A549 (cell line): ENCODE measurements at places on chromosomes 1 and 21. TPM values are rescaled to one million over a fixed set of nuclear protein-coding genes. Genes with fewer than 3 reads are reported as not detected.

GRCh38 chr1:228684607-228685006 lies 50.7 kb upstream of the RHOU start:
- no peak for DNase-seq

- no peak for DNase-seq
Measured at GRCh38 chr1:53590104-53590503, 130.9 kb downstream of the DMRTB1 start.

DNA sequence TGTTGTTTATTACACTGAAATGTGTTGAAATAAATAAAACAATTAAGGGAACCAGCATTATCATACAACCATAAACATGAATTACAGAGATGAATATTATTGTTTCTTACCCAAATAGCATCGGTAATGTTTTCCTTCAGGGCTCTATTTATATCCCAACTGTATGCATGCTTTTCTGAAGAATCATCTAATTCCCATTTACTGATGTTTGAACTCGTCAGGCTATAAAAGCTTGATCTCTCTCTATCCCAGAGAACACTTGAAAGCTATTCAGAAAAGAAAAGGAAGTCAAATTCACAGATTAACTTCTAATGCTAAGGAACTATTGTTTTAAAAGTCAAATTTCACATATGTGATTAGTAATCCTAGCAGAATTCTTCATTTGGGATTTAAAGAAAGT lies 12.4 kb downstream of the NUP133 start:
- no peak for DNase-seq

DNA sequence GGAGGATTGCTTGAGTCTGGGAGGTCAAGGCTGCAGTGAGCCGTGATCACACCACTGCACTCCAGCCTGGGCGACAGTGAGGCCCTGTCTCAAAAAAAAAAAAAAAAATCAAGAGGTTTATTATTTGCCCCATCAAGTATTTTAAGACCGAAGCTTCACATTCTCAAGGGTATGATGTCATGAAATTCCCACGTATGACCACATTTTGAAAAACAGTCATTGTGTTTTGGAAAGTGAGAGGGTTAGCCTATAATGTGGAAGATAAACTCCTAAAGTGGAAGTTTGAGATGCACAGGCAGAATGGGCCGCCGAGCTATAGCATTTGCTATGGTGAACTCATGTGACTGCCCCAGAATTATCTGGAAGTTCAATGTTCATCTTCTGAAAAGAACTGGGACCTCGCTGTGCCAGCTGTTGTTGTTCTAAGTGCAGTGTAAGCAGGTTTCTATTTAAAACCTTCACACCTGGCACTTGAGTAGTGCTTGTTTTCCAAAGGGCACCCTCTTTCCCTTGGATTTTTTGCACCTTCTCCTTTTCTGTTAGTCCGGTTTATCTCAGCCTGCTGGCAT lies 96.9 kb upstream of the SLC25A33 start:
- no peak for DNase-seq

DNA sequence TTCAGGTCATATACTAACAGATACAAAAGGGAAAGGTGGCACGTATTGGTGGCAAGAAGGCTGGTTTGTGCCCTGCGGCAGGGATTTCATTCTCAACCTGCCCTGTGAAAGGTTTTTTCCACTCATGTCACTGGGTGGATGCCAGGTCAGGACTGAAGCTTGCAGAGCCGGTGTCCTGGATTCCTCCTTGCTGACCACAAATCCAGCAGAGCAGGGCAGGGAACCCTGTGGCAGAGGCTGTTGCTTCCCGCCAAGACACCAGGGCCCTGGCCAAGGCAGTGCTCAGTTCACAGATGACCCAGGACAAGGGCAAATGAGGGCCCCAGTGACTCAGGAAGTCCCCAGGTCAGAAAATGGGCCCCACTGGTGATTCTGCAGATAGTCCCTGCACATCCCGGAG lies 16.4 kb downstream of the BSND start:
- no peak for DNase-seq

GRCh38 chr1:145999321-146000024 lies 3.1 kb upstream of the TXNIP start:
- no peak for DNase-seq

DNA sequence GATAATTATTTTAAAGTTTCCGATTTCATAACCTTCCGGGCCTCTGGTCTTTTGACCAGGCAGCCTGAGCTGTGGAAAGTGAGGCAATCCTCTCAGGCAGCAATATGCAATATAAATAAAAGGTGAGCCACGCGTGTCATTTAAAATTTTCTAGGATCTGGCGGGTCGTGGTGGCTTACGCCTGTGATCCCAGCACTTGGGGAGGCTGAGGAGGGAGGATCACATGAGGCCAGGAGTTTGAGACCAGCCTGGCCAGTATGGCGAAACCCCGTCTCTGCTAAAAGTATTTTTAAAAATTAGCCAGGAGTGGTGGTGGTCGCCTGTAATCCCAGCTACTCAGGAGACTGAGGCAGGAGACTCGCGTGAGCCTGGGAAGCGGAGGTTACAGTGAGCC lies 546 bp upstream of the ZNF695 start:
- no peak for DNase-seq

- DNase-seq = no peak
Measured at GRCh38 chr1:169784102-169784501, 10.6 kb downstream of the METTL18 start.

- no peak for DNase-seq
Measured at GRCh38 chr1:1202831-1203560, 3.4 kb downstream of the TNFRSF18 start.

AMPD1 gene
- polyA plus RNA-seq = not detected in 3 replicates

- no peak for DNase-seq
Measured at GRCh38 chr1:91872559-91873081, 13.3 kb downstream of the TGFBR3 start.

DNA sequence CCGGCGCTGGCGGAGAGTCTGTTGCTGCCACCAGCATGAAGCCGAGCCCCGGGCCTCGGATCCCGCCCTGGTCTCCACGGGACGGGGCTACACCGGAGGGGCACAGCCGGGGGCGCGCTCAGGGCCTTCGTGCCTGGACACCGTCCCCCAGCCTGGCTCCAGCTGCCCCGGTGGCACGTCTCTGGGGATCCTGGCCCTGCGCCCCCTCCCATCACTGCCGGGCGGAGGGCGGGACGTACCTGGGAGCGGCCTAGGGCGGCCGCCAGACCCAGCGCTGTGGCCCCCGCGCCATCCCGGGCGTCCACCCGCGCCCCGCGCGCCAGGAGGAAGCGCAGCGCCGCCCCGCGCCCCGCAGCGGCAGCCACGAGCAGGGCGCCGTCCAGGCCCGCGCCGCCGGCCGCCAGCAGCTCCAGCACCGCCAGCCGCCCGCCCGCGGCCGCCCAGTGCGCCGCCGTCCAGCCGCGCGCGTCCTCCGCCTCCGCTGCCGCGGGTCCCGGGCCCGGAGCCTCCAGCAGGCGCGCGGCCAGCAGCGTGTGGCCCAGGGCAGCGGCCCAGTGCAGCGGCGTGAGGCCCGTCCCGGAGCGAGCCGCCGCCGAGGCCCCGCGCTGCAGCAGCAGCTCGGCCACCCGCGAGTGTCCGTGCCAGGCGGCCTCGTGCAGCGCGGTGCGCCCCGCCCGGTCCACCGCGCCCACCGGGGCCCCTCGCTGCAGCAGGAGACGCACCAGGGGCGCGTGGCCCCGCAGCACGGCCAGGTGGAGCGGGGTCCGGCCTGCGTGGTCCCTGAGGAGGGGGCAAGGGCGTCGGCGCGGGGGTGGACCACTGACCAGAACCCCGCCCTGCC lies 1.0 kb downstream of the ANKRD65 start:
- no peak for DNase-seq

DNA sequence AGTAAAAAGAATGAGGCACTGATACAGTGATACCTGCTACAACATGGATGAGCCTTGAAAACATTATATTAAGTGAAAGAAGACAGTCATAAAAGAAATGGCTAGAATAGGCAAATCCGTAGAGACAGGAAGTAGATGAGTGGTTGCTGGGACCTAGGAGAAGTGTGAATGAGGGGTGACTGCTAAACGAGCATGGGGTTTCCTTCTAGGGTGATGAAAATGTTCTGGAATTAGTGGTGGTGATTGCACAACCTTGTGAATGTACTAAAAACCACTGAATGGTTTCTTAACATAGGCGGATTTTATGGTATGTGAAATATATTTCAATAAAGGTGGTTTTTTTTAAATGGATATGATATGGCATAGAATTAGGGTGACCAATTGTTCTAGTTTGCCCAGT lies 12.6 kb upstream of the SERINC2 start:
- no peak for DNase-seq

- DNase-seq = no peak
Measured at GRCh38 chr1:156089704-156090103, 7.4 kb upstream of the MEX3A start.

NOTCH2NLA gene
- polyA plus RNA-seq = 7.5 to 8.9 TPM (median 7.7 TPM) in 3 replicates

DNA sequence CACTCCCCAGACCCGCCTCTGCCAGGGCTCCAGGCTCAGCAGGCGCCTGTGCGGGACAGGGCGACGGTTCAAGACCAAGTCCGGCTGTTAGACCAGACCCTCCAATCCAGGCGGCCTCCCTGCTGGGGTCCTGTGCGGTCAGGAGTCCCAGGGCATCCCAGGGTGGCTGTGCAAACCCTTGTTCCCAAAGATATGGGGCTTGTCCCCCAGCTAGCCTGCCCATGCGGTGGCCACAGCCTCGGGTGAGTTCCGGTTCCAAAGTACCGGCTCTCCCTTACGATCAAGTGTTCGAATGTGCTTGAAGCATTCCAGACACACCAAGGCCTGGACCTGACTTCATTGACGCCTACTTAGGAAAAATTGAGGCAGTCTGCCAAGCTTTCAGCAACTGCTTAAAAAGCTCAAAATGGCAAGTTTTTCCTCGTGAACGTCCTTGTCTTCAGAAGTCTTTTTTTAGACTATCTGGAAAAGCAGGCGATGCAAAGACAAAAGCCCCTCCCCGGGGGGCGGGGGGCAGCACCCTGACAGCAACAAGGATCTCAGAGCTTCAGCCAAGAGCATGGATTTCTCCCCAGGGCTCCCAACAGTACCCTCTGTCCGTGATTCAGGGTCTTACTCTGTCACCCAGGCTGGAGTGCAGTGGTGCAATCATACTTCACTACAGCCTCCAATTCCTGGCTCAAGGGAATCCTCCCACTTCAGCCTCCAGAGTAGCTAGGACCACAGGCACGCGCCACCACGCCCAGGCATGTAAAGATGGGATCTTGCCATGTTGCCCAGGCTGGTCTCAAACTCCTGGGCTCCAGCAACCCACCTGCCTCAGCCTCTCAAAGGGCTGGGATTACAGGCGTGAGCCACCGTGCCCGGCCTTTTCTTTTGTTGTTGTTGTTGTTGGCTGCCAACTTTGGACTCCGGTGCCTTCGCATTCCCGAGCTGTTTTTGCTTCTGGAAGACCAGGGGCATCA lies 2.3 kb downstream of the FAAP20 start:
- DNase-seq = no peak

GRCh38 chr1:108695535-108695934 lies 3.4 kb downstream of the PRPF38B start:
- no peak for DNase-seq

FAM131C gene
- 5.9 to 6.7 TPM (median 6.3 TPM) in 3 replicates for polyA plus RNA-seq

DNA sequence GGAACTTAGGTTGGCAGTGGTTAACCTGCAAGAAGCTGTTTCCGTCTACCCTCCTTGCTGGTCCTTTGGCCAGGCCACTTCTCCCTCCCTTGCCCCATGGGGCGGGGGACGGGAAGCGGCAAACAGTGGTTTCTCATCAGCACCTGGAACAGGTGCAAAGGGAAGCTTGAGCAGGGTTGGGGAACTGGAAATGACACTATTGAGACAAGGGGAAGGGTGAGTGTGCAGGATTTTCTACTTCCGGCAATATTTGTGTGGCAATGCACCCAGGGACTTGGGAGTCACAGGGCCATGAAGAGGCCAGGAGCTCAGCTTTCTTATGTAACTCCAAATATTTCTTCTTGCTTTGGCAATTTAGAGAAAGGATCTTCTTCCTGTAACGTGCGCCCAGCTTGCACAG lies 29.0 kb upstream of the SARS1 start:
- DNase-seq = no peak
